T-helper 2 cell (primary cell): ENCODE measurements at places on chromosomes 4 and X.

- DNase-seq, result no peak
These were observed 344.2 kb downstream of the MAPK10 start for GRCh38 chr4:86015412-86016350.

DNA sequence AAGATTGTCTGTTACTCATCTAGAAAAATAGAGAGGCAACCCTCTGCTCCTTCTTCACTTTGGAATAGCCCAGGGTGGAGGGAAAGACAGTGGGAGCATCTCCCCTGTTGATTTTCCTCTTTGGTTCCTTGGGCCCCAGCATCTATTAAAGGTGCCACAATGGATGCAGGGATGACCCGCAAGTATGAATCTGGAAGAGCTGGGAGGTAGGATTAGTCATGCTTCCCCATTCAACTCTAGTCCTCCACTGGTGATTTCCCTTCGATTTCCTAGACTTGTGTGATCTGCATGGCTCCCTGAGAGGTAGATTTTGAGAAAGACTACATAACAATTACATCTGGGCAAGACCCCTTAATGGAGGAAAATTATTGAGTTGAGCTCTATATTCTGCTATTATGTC is 127.8 kb downstream of the MAGEE1 start:
- no peak for DNase-seq

GRCh38 chr4:15832523-15833451 is 54.7 kb downstream of the CD38 start:
- DNase-seq, result no peak

GRCh38 chr4:5463936-5464650 is 244.3 kb downstream of the EVC2 start:
- DNase-seq, result no peak

GRCh38 chr4:13534344-13535063 is 9.8 kb downstream of the NKX3-2 start:
- DNase-seq, result no peak

DNA sequence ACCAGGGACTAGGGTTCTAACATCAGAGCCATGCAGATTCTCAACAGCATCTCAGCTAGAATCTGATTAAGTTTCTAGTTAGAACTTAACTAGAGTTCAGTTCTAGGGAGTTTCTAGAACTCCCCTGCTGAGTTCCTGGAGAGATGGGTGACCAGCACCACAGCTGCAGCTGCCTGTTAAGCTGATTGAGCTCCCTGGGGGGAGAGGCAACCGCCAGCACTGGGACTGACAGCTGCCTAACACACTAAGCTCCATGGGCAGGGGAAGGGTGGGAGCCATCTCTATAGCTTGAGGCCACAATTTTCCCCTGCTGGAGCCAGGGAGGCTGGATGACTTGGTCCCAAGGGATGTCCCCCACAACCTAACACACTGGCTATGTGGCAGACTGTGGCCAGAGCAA is 84.2 kb downstream of the CHIC1 start:
- DNase-seq, result no peak
